ENCODE measurements at places on chromosomes 7 and 10. TPM values are rescaled to one million over a fixed set of nuclear protein-coding genes. Genes with fewer than 3 reads are reported as not detected.

COL28A1 gene
- 9.0 TPM for polyA plus RNA-seq

PTER gene
- polyA plus RNA-seq, result 24.8 TPM

TMEM130 gene
- polyA plus RNA-seq, result 4.7 TPM

SLC18A3 gene
- polyA plus RNA-seq, result not detected

SPACDR gene
- polyA plus RNA-seq, result 1.5 TPM

STOX1 gene
- polyA plus RNA-seq, result 9.6 TPM

ENTPD7 gene
- polyA plus RNA-seq, result 21.1 TPM

NYAP1 gene
- 1.9 TPM for polyA plus RNA-seq

DRGX gene
- polyA plus RNA-seq, result not detected

SGCE gene
- polyA plus RNA-seq, result 105 TPM

EEPD1 gene
- polyA plus RNA-seq, result 5.4 TPM

DGKI gene
- polyA plus RNA-seq, result 1.7 TPM

SPDYE9 gene
- polyA plus RNA-seq, result 0.29 TPM

MMD2 gene
- polyA plus RNA-seq, result 0.11 TPM

FGFBP3 gene
- polyA plus RNA-seq, result 3.9 TPM

SUN3 gene
- 0.29 TPM for polyA plus RNA-seq

CALY gene
- 0.19 TPM for polyA plus RNA-seq

OR6V1 gene
- not detected for polyA plus RNA-seq

STAG3 gene
- polyA plus RNA-seq, result 16.6 TPM

NAT16 gene
- polyA plus RNA-seq, result 0.13 TPM

SPAM1 gene
- not detected for polyA plus RNA-seq

SEC61A2 gene
- polyA plus RNA-seq, result 15.4 TPM

NFE2L3 gene
- 43.3 TPM for polyA plus RNA-seq

ADAM8 gene
- 2.4 TPM for polyA plus RNA-seq

ZWINT gene
- 60.1 TPM for polyA plus RNA-seq

MYH16 gene
- 0.04 TPM for polyA plus RNA-seq

TPST1 gene
- polyA plus RNA-seq, result 45.8 TPM

MMP21 gene
- 0.38 TPM for polyA plus RNA-seq

ODAD2 gene
- 0.97 TPM for polyA plus RNA-seq

NUTM2A gene
- 4.9 TPM for polyA plus RNA-seq

CYP2C18 gene
- polyA plus RNA-seq, result 0.31 TPM

BLVRA gene
- 57.2 TPM for polyA plus RNA-seq

HOXA13 gene
- polyA plus RNA-seq, result 0.01 TPM

ITGB8 gene
- 48.5 TPM for polyA plus RNA-seq

PON3 gene
- polyA plus RNA-seq, result 0.82 TPM

AQP1 gene
- polyA plus RNA-seq, result 195 TPM

CNNM1 gene
- 1.9 TPM for polyA plus RNA-seq

MEOX2 gene
- polyA plus RNA-seq, result 3.1 TPM

TBXAS1 gene
- 22.9 TPM for polyA plus RNA-seq

HIP1 gene
- 32.1 TPM for polyA plus RNA-seq

ANLN gene
- polyA plus RNA-seq, result 26.1 TPM

SPDYE5 gene
- polyA plus RNA-seq, result 1.7 TPM

PRKCQ gene
- 14.2 TPM for polyA plus RNA-seq

MEPCE gene
- 61.7 TPM for polyA plus RNA-seq

CCL24 gene
- polyA plus RNA-seq, result not detected

KLHL7 gene
- polyA plus RNA-seq, result 53.3 TPM

COL13A1 gene
- 24.5 TPM for polyA plus RNA-seq

All from right renal pelvis (tissue), 4 donors.